Colonic mucosa (tissue), 4 donors: ENCODE measurements at places on chromosomes 6 and 20. TPM values are rescaled to one million over a fixed set of nuclear protein-coding genes. Genes with fewer than 3 reads are reported as not detected.

GRCh38 chr6:19837511-19838441, 606 bp downstream of the ID4 start:
- DNase-seq, result peak; percentile 20

DNA sequence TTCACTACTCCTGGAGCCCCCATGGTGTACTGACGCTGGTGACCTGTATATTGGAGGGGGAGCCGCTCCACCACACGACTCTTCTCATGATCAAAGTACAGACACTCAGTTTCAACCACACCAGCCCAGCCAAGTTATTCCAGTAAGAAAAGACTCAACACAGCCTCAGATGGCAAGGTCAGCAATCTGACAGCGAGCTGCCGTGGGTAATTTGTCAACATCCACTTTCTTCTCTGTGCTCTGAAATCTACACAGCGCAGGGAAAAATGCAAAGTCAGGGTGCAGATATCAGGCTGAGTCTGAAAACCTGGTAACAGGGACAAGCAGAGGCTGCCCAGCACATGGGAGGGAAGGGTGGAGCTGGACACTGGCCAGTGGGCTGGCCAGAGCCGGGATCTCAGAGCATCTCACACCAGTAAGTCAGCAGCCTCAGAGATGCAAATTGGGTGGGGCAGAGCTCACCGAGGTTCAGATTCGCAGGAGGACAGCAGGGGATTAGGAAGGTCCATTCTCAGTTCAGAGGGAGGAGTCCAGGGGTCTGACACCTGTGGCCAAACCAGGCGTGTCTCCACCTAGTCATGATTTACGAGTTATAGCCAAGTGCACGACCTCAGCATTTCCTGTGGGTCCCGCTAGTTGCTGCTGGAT, 44.5 kb upstream of the RPS6KA2 start:
- no peak for DNase-seq

DNA sequence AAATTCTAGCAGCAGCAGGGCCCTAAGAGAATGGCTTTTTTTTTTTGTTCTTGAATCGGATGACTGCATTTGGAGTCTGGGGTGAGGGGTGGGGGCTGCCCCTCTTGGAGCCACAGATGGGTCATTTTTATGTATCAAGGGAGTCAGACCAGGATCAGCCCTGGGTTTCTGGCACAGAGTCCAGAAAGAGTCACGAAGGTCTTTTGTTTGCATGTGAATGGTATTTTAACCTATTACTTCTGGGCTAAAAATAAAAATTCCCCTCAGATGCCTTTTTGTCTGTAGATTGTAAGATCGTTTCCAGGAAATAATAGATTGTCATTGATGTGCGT, 72.5 kb downstream of the PHACTR3 start:
- DNase-seq, result no peak

DNA sequence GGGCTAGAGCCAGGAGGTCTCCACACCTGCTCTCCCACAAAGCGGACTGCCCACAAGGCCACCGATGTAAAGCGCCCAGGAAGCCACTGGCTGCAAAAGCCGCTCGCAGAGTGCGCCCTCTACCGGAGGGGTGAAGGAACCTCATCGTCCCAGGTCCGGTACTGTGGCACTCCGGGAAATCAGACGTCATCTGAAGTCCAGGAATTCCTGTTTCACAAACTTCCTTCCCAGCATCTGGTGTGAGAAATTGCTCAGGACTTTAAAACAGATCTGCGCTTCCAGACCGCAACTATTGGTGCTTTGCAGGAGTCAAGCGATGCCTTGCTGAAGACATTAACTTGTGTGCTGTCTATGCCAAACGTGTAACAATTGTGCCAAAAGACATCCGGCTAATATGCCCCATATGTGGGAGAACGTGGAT, 115.1 kb upstream of the ARID1B start:
- peak; percentile 41 for DNase-seq

CD164 gene
- total RNA-seq, result 420 TPM

RAB44 gene
- 0.08 TPM for total RNA-seq
